ENCODE measurements at places on chromosomes 4 and X. TPM values are rescaled to one million over a fixed set of nuclear protein-coding genes. Genes with fewer than 3 reads are reported as not detected.

GRCh38 chr4:15469402-15470127 lies at the start of gene CC2D2A:
TSS of gene CC2D2A (plus strand) at chr4:15469882. CDS start at chr4:15475933, 6,051 bp downstream.
- H3K4me1 ChIP-seq: no peaks in the 10 kb centered on the region
- no peak for DNase-seq
- H3K36me3 ChIP-seq: no peaks in the 10 kb centered on the region
- no peaks in the 10 kb centered on the region for H3K27me3 ChIP-seq
- H3K27ac ChIP-seq: no peak within 1 kb of the TSS

DNA sequence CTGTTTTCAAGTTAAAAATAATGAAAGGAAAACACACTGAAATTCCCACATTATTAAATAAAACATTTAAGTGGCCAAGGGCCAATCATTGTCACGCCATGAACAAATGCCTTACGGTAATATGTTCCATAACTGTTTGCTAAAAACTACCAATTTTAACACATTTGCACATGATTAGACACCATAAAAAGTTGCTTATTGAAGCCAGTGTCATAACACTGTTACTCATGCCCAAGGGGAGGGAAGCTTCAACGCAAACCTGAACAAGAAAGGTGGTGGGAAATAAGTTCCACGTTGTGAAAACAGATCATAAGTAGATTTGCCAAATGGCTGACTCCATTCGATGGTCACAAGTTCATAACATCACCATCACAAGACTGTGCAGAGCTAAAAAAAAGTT lies 739.3 kb upstream of the FAM241A start:
- no peak overlapping the region for H3K4me3 ChIP-seq
- no peaks in the 10 kb centered on the region for H3K36me3 ChIP-seq
- no peaks in the 10 kb centered on the region for H3K27me3 ChIP-seq
- DNase-seq: no peak
- H3K27ac ChIP-seq: no peak overlapping the region
- H3K4me1 ChIP-seq: no peaks in the 10 kb centered on the region

DNA sequence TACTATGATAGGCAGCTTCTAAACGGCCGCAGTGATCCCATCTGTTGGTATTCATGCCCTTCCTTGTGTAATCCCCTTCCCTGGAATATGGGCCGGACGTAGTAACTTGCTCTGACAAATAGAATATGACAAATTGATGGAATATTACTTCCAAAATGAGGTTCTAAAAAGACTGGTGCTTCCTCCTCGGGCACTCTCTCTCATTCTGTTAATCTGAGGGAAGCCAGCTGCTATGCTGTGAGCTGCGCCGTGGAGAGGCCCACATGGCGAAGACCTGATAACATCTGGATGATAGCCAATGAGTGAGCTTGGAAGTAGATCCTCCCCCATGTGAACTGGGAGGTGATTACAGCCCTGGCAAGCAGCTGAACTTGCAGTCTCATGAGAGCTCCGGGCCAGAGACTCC lies 27.2 kb upstream of the SLC25A4 start:
- no peaks in the 10 kb centered on the region for H3K27me3 ChIP-seq
- H3K4me1 ChIP-seq: no peaks in the 10 kb centered on the region
- no peak overlapping the region for H3K4me3 ChIP-seq
- no peaks in the 10 kb centered on the region for H3K36me3 ChIP-seq
- no peak overlapping the region for H3K27ac ChIP-seq
- no peak for DNase-seq

GRCh38 chr4:127362686-127363085 lies 270.1 kb upstream of the INTU start:
- no peaks in the 10 kb centered on the region for H3K36me3 ChIP-seq
- H3K4me3 ChIP-seq: no peak overlapping the region
- no peaks in the 10 kb centered on the region for H3K27me3 ChIP-seq
- no peak overlapping the region for H3K27ac ChIP-seq
- DNase-seq: no peak

GRCh38 chr4:16893141-16893651 lies 5.2 kb downstream of the LDB2 start:
- H3K27me3 ChIP-seq: no peaks in the 10 kb centered on the region
- no peak for DNase-seq
- H3K4me3 ChIP-seq: no peak overlapping the region
- H3K36me3 ChIP-seq: no peaks in the 10 kb centered on the region
- H3K27ac ChIP-seq: peak overlapping the region; percentile 56

DNA sequence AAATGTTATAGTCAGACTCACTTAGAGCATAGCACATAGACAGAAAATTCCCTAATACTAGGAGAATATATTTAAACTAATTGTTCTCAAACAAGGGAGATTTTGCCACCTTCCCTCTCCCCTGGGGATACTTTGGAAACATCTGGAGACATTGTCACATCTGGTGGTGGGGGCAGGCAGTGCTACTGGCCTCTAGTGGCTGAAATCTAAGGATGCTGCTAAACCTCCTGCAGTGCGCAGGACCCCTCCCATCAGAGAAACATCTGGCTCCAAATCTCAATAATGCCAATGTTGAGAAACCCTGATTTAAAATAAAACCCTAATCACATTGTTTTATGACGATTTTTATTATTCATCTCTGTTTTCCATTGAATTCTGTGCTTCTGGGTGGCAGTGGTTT lies 244.9 kb downstream of the FRMPD4 start:
- no peaks in the 10 kb centered on the region for H3K36me3 ChIP-seq
- no peaks in the 10 kb centered on the region for H3K4me1 ChIP-seq
- DNase-seq: no peak
- no peak overlapping the region for H3K4me3 ChIP-seq
- H3K27ac ChIP-seq: no peak overlapping the region

GRCh38 chr4:168831585-168831918 lies 178.5 kb downstream of the CBR4 start:
- no peak for DNase-seq
- H3K27me3 ChIP-seq: no peaks in the 10 kb centered on the region
- no peaks in the 10 kb centered on the region for H3K36me3 ChIP-seq
- no peaks in the 10 kb centered on the region for H3K4me1 ChIP-seq
- no peak overlapping the region for H3K27ac ChIP-seq

- DNase-seq: no peak
- peaks cover 1% of the 10 kb centered on the region for H3K27me3 ChIP-seq
- H3K4me3 ChIP-seq: no peak overlapping the region
- H3K27ac ChIP-seq: no peak overlapping the region
- H3K4me1 ChIP-seq: no peaks in the 10 kb centered on the region
These were observed 6.9 kb downstream of the SH3RF1 start for GRCh38 chr4:169263791-169264392.

DNA sequence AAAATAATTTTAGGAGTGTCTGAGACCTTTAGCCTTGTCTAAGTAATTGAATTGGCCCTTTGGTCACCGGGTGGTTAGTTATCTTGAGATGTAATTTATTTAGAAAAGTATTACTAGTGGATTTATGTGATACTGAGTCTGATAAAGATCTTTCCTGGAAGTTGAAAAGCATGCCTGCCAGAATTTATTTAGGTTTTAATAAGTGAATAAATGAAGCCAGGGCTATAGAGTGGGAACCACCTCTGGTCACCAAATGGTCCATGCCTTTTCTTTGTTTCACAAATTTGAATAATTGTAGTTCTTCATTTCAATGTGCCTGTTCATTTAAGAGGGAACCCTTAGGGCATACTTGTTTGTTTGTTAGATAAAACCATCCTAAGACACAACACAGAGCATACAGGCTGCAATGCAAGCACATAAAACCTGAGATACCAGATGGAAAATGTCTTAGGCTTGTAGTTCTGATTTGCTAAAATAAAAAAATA lies 627.8 kb downstream of the ADGRL3 start:
- H3K4me3 ChIP-seq: no peak overlapping the region
- no peaks in the 10 kb centered on the region for H3K4me1 ChIP-seq
- H3K36me3 ChIP-seq: no peaks in the 10 kb centered on the region
- no peaks in the 10 kb centered on the region for H3K27me3 ChIP-seq

GRID2 gene
- total RNA-seq: not detected

FAM9C gene
- not detected for total RNA-seq

Data from naive thymus-derived CD4-positive, alpha-beta T cell (primary cell).